ENCODE measurements at places on chromosomes 11 and 22. TPM values are rescaled to one million over a fixed set of nuclear protein-coding genes. Genes with fewer than 3 reads are reported as not detected.

Gene DEPDC7
- 4.0 TPM for total RNA-seq

Gene WBP2NL
- total RNA-seq, result not detected

Gene IGLL5
- not detected for total RNA-seq

Gene EFEMP2
- total RNA-seq, result 86.2 TPM

Gene PATE3
- total RNA-seq, result not detected

Gene RASL10A
- under 0.01 TPM for total RNA-seq

Gene TRIM48
- not detected for total RNA-seq

Gene SLC15A3
- total RNA-seq, result 3.4 TPM

Gene PRR5L
- total RNA-seq, result 1.2 TPM

Gene PMM1
- 78.5 TPM for total RNA-seq

Gene CSF2RB
- total RNA-seq, result not detected

Gene KRTAP5-1
- not detected for total RNA-seq

Gene SLC22A6
- total RNA-seq, result not detected

Gene DGCR6
- total RNA-seq, result not detected

Gene KLHL35
- 1.2 TPM for total RNA-seq

Gene VPREB1
- total RNA-seq, result not detected

Gene APOA4
- not detected for total RNA-seq

Gene CHRM1
- total RNA-seq, result not detected

Gene SF3A1
- 46.1 TPM for total RNA-seq

Gene C11orf71
- total RNA-seq, result 5.5 TPM

Gene CRYBB1
- not detected for total RNA-seq

Gene ANO1
- total RNA-seq, result not detected

Gene MS4A15
- not detected for total RNA-seq

Gene HOATZ
- total RNA-seq, result 0.50 TPM

Gene SLC22A9
- total RNA-seq, result not detected

Gene UPK3A
- total RNA-seq, result not detected

Gene LUZP2
- total RNA-seq, result 0.15 TPM

Gene EIF3M
- total RNA-seq, result 494 TPM

Gene KCNJ11
- total RNA-seq, result under 0.01 TPM

Gene PATE4
- not detected for total RNA-seq

Gene HNRNPUL2
- 6.1 TPM for total RNA-seq

Gene OR6A2
- total RNA-seq, result not detected

Gene PTGDR2
- 1.3 TPM for total RNA-seq

Gene VSIG10L2
- not detected for total RNA-seq

Gene GRAP2
- not detected for total RNA-seq
